Right kidney (tissue), 9 donors: ENCODE measurements at places on chromosomes 1 and 21.

DNA sequence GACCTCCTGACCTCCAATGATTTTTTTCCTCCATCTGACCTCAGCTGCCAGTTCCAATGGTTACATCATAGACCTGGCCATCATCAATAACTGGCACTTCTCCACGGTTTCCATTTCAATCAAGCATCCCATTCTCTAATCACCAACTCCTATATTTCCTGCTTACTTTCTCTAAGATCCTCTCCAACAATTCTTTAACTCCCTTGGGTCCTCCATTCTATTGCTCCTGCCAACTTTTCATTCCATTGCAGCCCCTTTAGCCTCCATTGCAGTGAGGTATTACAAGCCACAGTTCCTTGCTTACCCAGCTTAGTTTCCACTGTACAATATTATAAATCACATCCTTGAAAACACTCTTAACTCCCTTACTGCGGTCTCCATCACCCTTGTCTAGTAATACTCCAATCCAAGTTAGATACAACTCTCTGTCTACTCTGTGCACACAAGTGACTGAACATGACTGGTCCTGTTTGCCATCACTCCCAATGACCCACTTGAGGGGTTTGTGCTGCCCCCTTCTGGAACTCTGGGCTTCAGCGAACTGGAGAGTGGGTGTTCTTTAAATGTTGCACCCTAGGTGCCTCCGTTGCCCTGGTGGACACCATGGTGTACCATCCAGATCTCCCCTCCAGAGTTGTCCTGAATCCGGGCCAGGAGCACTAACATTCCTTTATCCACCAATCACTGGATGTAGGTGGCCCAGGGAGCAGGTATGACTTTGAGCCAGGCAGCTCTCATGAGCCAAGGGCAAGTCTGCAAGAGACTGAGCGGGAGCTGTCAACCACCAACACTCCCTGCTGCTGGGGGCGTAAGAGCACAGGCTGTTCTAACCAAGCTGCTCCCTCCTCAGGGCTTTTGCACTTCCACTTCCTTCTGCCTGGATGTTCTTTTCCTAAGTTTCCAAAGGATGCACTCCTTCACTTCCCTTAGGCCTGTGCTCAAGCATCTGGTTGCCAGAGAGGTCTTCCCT is 3.7 kb upstream of the FNDC7 start:
- no peak for DNase-seq

GRCh38 chr1:15152318-15153183 is 996 bp upstream of the TMEM51 start:
- peak; percentile 93 for DNase-seq

DNA sequence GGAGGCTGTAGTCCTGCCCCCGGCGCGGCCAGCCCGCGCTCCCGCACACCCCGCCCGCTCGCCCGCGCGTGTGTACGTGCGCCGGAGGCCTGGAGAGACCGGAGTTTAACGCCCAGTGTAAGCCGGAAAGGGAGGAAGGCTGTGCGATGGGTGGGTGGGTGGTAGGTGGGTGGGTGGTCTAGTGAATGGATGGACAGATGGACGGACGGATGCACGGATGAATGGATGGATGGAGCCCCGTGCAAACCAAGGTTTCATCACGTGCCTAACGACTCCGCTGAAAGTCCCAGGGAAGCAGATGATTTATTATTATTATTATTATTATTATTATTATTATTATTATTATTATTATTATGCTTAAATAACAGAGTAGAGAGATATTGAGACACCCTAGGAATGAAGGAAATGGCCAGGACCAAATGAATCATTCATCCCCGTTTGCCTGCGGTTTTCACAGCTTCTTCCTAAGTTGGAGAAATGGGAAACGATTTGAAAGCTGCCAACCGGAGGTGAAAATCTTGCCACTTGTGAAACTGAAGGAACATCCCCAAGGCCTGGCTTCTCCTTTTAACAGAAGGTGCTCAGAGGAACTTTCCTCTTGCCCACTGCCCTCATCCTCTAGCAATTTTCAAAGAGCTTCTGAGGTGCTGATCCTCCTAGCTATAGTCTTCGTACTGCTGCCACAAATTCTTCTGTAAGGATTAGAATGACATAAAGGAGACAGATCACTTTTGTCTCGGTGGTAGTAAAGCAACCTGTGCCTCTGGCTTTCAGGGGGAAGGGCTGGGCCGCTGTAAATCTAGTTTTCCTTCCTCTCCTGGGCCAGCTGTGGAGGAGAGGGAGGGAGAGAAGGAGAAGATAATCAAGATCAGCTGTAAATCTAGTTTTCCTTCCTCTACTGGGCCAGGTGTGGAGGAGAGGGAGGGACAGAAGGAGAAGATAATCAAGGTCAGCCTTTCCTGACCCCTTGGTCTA is 648 bp upstream of the RGS7 start:
- peak; percentile 11 for DNase-seq

DNA sequence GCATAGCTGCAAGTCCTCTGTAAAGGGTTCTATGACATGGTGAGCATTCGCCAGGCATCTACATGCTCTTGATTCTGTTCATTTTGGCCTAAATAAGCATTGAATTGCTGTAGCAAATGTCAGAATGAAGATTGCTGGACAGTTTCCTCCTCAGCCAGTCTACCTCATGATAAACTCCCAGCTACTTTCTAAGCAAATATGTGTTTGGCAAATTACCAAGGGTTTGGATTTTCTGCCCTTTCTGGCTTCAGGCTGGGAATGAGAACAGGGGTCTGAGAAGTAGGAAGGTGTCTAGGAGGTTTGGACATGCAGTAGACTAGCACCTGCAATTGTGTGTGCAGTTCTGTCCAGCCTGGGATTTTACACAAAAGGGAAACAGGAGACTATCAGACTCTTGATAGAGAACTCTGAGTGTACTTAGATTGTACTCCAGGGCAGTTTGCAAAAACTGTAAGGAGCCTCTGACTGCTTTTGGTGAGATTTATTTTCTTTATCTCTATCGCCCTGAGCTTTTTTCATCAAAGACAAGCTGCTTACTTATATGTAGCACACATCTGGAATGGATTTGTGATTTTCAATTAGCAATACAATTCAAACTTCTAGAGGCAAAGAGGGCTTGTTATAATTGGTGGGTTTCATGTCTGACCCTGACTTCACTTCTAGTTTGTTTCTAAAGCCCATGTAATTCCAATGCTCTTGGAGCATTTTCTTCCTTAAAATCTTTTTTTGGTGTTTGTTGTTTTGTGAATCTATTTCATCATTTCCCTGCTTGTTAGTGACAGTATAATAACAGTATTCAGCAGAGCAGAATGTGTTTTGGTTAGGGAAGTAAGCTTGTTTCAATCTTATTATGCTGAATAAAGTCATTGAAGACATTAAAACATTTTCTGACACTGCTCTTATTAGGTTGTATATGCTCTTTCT is 150.8 kb downstream of the VPS13D start:
- DNase-seq: no peak

- no peak for DNase-seq
Observed at GRCh38 chr21:42564561-42564971, 50.9 kb downstream of the SLC37A1 start.
